ENCODE measurements at places on chromosomes 4 and X.

DNA sequence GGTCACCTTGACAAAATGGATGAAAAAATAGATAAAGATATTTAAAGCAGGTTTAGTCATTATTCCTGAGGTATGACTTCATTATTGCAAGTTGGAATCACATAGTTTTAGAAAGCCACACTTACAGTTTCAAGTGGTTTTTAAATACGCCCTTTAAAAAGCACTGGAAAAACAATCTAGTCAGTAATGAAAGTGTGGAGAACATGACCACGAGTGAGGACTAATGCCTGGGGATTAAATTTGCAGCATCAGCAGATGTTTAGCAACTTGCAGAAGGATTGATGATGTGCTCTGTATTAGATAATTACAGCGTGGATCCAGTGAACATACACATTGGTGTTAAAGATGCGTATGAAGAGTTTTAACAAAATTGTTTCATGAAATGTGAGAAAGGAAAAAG is 5.9 kb downstream of the SPARCL1 start:
- DNase-seq, result no peak

DNA sequence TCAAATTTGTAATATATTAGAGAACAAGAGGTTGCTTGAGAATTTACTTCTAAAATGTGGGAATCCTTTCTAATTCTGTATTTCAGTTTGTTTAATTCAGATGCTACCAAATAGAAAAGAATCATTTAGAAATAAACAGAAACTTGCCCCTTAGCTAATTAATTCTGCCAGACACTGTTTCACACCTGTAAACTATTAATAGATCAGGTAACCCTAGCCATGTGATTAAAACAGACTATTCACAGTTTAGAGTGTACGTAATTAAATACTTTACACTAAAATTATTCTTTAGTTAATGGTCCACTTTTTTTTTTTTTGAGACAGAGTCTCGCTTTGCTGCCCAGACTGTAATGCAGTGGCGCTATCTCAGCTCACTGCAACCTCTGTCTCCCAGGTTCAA is 124.0 kb downstream of the PTPN13 start:
- DNase-seq, result no peak

DNA sequence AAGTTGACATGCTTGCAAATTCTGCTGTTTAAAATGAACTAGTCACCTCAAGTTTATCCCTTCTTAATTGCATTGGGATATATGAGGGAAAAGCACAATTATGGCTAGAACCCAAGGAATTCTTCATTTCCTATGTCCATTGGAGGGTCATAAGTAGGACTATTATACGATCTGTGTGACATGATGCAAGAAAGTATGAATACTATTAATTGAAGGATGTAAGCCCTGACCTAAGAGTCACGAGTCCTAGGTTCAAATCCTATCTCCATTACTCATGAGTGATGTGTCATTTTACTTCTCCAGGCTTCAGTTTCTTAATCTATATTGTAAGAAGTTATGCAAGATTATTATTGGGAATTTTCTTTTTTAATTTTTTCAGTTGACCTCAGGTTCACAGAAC is 542.9 kb upstream of the GRIA3 start:
- no peak for DNase-seq

DNA sequence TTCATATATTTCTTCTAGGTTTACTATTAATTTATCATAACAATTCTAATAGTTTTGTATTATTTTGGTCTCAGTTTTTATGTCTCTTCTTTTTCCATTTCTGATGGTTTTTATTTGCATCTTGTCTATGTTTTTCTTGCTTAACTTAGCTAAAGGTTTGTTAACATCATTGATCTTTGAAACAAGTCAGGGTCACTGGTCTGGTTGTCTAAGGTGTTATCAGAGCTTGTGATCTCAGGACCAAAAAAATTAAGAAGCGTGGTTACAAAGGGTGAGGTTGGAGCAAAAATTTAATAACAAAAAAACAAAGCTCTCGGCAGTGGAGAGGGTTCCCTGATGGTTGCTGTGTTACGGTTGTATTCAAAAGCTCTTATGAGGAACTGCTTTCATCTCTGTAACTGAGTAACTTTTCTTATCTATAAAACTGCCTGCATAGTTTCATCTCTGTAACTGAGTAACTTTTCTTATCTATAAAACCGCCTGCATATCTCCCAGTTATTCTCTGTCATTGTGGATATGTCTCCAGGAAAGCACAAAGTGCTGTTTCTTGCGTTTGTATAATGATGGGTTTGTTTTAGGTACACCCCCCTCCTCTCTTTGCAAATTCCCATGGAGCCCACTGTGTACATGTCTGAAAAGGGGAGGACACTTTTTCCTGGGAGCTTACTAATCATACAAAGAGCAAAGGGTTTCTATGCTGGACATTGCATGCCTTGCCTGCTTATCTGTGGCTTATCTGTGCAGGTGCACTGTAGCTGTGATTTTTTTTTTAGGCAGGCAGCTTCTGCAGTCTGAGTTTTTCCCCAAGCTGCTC is 62.4 kb upstream of the UGT2B15 start:
- no peak for DNase-seq

DNA sequence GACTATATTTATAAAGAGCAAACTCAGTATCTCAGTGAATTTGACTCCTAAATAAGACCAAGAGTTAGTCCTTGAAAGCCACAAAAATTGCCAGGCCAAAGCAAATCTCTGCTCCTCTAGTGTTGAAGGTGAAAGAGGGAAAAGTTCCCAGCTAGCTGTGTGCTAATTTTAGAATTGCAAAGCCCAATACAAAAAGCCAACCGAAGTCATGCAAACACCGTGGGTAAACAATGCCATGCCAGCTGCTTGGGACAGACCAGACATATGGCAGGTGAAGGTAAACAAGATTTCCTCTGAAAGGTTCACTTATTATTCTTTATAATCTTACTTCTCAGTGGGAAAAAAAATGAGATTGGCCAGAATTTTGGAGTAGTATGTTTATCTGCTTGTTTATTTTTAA is 80.5 kb upstream of the LNX1 start:
- no peak for DNase-seq

DNA sequence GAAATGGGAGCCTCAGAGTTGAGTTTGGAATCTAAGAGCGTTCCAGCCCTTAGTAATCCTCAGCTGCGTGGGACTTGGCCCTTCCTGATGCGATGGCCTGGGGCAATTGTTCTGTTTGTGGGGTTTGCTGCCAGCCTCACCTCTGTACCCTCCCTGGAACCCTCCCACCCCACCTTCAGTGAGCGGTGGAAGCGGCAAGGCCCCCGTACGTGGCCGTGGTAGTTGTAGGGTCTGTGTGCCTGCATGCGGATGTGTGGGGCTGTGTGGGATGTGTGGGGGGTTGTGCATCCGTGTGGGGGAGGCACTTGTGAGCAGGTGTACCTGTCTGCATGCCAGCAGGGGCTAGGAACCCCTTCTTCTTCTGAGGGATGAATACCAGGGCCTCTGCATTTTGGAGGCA is 65.4 kb upstream of the ADRA2C start:
- no peak for DNase-seq

- DNase-seq, result no peak
Observed at GRCh38 chr4:83329521-83330110, 5.0 kb downstream of the HPSE start.

DNA sequence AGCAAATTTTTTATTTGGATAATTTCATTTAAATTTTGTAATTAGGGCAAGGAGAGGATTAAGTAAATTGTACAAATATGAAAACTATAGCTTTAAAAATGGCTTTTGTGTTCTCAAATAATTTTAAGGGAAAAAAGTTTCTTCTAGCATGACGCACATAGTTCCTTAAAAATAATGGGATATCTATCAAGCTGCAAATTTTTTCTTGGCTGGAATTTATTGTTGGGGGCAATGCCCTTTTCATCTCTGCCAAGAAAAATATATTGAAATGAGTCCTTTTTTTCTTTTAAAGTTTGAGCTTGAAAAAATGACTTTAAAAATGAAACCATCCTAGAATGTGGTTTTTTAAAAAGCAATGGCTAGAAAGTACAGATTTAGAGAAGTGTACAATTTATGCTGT is 154.4 kb upstream of the UGT8 start:
- no peak for DNase-seq

- DNase-seq, result no peak
Observed at GRCh38 chr4:13284932-13285331, 199.2 kb downstream of the RAB28 start.

- no peak for DNase-seq
Observed at GRCh38 chr4:174764105-174764729, 64.8 kb downstream of the GLRA3 start.

DNA sequence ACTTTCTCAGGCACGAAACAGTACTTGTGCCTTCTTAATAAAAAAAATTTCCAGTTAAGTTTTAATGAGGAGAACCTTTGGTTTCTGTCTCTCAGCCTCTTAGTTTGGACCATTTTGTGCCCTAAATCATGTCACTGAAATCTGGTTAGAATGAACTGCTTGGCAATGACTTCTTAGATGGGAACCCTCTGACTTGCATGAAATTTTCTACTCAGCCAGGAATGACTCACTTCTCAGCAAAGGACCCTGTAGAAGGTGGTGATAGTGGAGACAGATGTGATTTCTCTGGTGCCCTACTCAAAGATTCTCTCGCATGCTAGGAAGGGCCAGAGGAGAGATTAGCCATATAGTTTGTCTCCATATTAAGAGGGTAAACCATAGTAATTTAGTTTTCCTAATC is 50.5 kb downstream of the RASL11B start:
- DNase-seq, result no peak

DNA sequence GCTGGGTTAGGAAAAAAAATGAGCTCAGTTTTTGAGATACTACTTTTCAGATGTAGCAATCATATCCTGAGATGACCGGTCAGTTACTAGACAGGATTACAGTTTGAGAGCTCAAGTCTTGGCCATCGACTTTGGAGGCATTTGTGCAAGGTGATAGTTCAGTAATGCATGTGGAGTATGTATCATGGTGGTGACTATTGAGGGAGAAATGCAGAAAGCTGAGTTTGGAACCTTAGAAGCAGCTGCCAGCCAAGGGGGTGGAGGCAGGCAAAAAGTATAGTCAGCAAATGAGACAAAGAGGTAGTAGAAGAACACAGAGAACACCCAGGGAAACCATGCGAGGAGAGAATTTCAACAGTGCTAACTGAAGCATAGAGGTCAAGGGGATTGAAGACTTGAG is 48.7 kb upstream of the SLC4A4 start:
- DNase-seq, result no peak
